GM23248 (cell line): ENCODE measurements at places on chromosomes 16 and 17. TPM values are rescaled to one million over a fixed set of nuclear protein-coding genes. Genes with fewer than 3 reads are reported as not detected.

The TLCD2 gene
- total RNA-seq = 2.2 and 2.8 TPM in 2 replicates

The ESRP2 gene
- total RNA-seq = 0.32 TPM in 1 of 2 replicates, not detected in the other

The KIF2B gene
- total RNA-seq = not detected in 2 replicates

The SHPK gene
- total RNA-seq = 5.8 and 7.0 TPM in 2 replicates

The ALG1 gene
- 34.1 and 36.5 TPM in 2 replicates for total RNA-seq

The CASKIN1 gene
- total RNA-seq = under 0.01 TPM in 1 of 2 replicates, not detected in the other

The MYH1 gene
- under 0.01 and 0.11 TPM in 2 replicates for total RNA-seq

The EVPLL gene
- not detected in 2 replicates for total RNA-seq

DNA sequence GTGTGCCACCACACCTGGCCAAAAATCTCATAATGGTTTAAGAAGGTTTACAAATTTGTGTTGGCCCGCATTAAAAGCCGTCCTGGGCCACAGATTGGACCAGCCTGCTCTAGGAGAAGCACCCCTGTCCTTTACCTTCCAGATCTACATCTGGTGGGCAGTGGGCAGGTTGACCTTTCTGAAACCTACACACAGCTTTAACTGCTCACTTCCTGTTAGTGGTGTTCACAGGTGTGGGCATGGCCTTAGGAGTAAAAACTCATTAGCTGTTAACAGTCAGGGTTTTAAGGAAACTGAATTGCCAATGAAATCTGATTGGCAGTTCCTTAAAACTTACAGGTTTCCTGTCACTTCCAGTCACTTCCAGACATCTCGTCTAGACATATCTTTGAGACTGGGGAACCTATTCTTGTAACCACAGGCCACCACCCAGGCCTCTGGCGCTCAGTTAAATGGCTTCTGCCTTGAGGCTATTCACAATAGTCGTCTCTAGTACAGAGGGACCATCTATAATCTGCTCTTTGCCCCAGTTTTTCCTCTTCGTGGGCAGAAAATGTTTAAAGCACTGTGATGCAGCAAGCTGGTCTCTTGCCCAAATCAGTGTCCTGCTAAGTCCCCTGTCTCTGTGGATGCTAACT lies 29.3 kb downstream of the GNGT2 start:
- DNase-seq = no peak

DNA sequence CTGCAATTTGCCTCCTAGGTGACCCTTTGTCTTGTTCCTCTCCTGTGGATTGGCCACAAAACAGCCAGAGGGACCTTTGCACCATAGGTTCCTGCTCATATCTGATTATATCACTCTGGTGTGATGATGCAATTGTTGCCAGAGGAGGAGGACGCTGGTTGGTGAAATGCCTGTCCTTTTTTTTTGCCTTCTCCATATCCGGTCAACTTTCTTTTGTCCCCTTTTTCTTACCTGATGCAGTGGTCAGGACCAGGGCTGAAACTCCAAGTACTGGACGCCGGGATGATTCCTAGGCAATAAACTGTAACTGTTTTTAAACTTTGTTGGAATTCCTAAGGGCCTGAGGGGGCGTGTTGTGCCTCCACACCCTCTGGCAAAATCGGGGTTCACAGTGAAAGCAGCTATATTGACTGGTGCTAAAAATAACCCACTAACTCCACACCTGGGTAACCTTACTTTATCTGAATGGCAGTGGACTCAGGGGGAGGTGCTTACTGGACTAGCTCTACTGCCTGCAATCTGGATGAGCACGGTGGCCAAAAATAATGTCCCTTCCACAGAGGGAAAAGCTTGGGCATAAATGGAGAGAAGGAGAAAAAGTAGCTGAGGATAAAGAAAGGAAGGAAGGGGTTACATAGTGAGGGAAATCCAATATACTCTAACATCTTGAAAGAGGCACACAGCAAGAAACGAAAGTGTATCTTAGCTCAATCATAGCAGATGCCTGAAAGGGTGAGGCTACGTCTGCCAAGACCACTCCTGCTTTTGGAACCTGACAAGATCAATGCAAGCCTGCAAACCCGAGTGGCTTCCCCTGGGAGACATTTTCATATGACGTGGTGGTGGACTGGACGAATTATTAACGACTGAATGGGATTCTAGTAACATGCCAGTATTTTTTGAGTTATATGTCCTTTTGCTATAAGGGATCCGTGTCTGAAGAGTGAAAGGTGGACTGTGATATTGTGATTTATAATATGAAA lies 28.4 kb upstream of the ZNF423 start:
- DNase-seq = peak; percentile 14

- DNase-seq = no peak
Measured at GRCh38 chr16:9286930-9287329, 195.5 kb downstream of the HAPSTR1 start.

DNA sequence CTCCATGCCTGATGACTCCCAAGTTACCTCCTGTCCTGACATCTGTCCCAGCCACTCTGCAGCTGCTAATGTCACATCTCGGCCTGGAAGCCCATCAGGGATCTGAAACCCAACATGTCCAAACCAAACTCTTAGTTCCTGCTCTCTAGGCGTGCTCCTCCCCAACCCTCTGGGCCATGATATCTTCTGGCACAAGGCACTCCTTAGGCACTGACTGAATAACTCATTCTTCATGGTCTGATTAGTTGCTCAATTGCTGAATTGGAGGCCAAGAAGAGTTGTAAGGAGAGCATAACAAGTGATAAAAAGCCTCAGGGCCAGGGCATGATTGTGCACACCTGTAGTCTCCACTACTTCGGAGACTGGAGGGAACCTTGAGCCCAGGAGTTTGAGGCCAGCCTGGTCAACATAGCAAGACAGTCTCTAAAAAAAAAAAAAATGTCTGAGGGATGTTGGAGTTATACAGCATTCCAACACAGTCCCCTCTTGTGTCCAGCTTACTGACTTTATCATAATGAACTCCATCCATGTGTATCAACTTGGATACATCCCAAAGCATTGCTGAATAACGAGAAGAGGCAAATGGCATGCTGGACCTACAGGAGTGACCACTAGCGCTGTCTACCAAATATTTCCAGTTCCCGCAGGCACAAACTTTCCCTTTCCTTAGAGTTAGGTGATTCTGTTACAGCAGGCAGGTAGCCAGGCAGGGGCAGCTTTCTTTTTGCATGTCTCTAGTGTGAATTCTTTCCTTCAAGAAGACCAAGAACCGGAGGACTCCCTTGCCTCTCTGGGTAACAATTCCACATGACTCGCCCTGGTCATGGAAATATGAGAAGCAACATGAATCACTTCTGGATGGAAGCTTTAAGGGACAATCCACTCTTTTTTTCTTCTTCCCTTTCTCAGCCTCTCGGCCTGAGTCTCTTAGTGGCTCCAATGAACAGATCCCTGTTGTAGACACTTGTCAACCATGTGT lies 18.1 kb upstream of the SHCBP1 start:
- peak; percentile 75 for DNase-seq

DNA sequence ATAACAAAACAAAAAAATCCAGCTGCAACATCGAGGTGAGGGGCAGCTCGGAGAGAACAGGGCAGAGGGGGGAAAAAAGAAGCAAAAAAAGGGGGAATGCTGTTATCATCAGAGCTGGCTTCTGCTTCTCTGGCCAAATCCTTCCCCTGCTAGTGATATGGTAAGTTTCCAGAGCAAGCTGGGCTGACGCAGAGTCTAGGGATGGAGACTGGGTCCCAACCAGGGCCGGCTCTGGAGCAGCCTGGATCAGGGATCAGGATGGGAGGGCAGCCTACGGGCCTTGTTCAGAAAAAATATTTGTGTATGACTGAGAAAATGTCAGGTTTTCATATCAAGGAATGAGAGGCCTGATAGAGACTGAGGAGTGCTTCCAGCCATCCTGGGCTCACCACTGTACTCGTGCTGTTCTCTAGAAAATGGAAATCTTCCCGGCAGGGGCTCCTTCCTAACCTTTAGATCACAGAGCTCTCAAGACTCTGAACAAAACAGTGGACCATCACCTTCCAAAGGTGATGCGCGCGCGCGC lies 726 bp upstream of the C1QTNF1 start:
- DNase-seq = no peak

- no peak for DNase-seq
Measured at GRCh38 chr17:66799849-66800537, 34.9 kb upstream of the CACNG5 start.

DNA sequence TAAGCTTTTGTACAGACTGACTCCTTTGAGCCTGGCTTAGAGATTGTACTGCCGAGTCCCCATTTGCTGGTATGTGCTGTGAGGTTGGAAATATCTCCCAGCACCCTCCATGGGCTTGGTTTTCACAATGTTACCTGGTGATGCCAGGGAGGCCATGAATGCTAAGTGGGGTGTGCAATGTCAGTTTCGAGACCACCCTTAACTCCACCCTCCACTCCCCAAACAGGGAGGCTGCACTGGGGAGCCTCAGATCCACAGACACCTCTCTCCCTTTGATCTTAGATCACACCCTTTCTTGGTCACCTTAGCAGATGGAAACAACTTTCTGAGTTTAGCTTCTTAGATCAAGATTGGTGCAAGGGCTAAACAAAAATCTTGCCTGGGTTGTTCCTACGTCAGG lies 28.6 kb upstream of the PIK3R6 start:
- DNase-seq = no peak

- DNase-seq = no peak
Measured at GRCh38 chr16:81688182-81688581, 90.9 kb upstream of the PLCG2 start.

GRCh38 chr16:29784157-29784556 lies 6.1 kb downstream of the ZG16 start:
- no peak for DNase-seq

- DNase-seq = no peak
Measured at GRCh38 chr17:81250286-81251093, 11.4 kb downstream of the NDUFAF8 start.

GRCh38 chr16:66473051-66473571 lies 46.0 kb downstream of the BEAN1 start:
- DNase-seq = no peak

- DNase-seq = no peak
Measured at GRCh38 chr16:54270711-54271110, 15.9 kb downstream of the IRX3 start.

DNA sequence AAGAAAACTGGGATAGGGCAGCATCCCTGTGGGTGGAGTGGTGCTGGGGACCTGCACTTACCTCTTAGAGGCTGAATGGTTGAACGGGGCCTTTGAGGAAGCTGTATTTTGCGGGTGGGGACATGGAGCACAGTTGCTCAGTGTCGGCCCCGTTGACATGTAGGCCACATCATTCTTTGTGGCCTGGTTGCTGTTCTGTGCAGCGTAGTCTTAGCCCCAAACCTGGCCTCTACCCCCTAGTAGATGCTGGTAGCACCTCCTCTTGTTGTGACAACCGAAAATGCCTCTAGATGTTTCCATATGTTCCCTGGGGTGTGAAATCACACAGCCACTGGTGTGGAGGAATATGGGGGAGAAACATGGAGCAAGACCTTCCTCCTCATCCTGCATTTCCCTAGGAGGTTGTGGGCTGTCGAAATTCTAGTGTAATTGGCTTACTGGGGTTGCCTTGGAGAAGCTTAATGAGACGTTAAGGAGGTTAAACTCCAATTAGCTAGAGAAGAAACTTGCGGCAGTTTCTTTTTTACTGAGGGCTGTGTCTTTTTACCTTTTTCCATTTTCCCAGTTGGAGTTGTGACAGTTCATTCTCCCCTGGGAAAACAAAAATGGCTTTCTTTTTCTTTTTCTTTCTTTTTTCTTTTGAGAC lies 9.4 kb downstream of the ABCC1 start:
- no peak for DNase-seq
